ENCODE measurements at places on chromosomes 4 and X. TPM values are rescaled to one million over a fixed set of nuclear protein-coding genes. Genes with fewer than 3 reads are reported as not detected.
A peak's percentile ranks its signal among the peaks of the same experiment; 100 is the strongest.

Gene MTTP
- 0.37 TPM for total RNA-seq

Gene COL25A1
- 7.5 TPM for total RNA-seq

Gene YY2
- total RNA-seq: 2.4 TPM

Gene UGT2B7
- 3.3 TPM for total RNA-seq

Gene P2RY10
- total RNA-seq: not detected

Gene USP17L19
- not detected for total RNA-seq

Gene STK32B
- 3.1 TPM for total RNA-seq

Gene TEX13C
- total RNA-seq: 0.21 TPM

Gene FAM120C
- 5.7 TPM for total RNA-seq

Gene AFM
- not detected for total RNA-seq

Gene FGG
- total RNA-seq: 0.45 TPM

Gene MGAT4D
- not detected for total RNA-seq

DNA sequence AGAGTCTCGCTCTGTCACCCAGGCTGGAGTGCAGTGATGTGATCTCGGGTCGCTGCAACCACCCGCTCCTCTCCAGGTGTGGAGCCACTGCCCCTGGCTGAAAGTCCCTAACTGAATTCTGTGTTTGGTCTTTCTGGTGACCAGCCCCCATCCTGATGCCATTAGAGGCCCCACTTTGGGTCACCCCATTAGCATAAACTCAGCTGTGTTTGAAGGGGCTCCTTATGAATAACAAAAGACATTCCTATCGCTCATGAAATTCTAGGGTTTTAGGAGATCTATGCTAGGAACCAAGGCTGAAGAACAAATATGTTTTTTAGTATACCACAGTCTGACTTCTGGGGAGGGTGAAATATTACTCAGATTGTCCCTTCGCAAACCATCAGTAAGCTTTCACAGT lies 652.9 kb downstream of the ADGRL3 start:
- DNase-seq: no peak

DNA sequence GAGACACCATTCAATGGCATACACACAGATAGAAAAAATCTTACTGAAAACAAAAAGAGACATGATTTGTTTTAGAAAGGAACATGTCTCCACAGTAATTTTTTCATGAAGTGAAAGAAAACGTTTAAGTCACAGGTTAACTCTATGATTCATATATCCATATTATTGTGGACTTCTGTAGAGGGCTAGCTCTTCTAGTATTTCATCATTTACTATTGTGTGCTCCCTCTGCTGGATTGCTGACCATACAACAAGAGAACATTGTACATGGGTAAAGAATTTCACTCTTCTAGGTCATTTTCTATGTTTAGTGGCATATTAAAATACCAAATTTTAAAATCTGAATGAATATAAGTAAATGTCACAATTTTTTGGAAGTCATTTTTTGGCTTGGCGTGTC lies 91.8 kb upstream of the POU3F4 start:
- peak; percentile 36 for DNase-seq

GRCh38 chr4:6115746-6116586 lies 84.4 kb downstream of the JAKMIP1 start:
- no peak for DNase-seq

GRCh38 chr4:21476757-21477156 lies 471.8 kb downstream of the KCNIP4 start:
- no peak for DNase-seq

GRCh38 chr4:184250795-184251669 lies 33.4 kb upstream of the ENPP6 start:
- peak; percentile 83 for DNase-seq

- DNase-seq: peak; percentile 6
Observed at GRCh38 chr4:147682755-147683154, 1.2 kb downstream of the PRMT9 start.

- DNase-seq: peak; percentile 79
Observed at GRCh38 chr4:141356963-141357335, 136.3 kb downstream of the ZNF330 start.

DNA sequence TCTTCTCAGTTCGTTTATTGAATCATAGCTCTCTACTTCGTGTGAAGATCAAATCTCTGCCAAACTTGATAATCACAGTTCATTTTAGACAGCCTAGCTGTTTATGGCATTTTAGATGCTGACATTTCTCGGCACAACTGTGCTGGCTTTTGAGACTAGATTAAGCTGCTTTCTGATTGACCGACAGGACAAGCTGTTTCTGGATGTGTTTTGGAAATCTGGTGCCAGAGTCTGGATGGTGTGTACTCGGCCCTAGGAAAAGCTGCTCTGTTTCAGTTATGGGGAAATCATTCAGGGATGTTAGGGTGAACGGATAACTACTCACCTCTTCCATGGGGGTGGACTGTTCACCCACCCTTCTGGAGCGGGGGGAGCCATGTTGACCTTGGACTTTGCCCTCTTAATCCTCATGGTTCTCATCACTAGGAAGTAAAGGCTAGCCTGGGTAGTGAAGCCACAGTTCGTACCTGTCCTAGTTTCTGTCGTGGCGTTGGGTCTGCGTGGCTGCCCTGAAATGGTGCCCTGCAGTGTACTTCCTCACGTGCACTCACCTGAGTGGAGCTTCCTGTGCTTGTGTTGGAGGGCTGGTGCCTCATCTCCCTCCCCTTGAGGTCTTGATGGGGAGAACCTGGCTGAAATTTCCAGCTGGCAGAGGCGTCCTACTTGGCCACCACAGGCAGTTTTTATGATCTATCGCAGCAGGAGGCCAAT lies 13.7 kb upstream of the WDR1 start:
- no peak for DNase-seq

- DNase-seq: no peak
Observed at GRCh38 chrX:10177004-10177396, 20.2 kb downstream of the CLCN4 start.

- DNase-seq: no peak
Observed at GRCh38 chr4:111027526-111027925, 404.6 kb upstream of the PITX2 start.

- DNase-seq: no peak
Observed at GRCh38 chrX:13232484-13232883, 87.4 kb downstream of the ATXN3L start.

- DNase-seq: no peak
Observed at GRCh38 chr4:70996018-70996360, 2.5 kb downstream of the DCK start.

- DNase-seq: peak; percentile 5
Observed at GRCh38 chrX:145464650-145465049, 217.3 kb downstream of the SPANXN1 start.

DNA sequence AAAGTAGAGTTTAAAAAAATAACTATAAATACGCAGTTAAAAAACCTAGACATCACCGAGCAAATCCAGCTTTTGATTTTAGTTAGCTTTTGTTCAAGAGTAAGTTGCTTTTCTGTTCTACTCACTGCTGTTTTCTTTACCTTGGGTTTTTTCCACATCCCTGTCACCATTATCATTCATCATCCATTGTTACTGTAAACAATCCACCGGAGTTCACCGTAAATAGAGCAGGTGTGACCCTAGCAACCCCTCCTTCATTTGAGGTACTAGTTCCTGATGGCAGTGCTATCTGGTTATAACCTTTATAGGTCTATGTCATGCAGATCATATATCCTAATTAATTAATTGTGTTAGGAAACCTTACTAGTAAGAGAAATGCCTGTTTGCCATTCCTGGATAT lies 43.0 kb upstream of the TEX13D start:
- DNase-seq: no peak

DNA sequence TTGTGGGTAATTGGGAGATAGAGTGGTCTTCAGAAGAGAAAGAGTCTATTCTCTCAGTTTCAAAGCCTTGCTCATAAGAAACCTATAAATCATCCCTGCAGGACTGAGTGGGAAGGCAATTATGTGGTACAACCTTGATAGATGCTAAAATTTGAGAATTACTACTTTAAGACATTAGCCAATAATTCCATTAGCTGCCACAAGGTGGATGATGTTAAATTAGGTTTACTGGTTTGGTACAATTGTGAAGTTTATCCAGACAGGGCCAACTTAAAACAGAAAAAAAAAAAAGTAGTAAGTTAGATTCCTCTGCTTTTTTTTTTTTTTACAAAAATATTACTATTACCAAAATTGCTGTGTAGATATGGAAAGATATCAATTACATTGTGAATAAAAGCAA lies 73.2 kb upstream of the AMOT start:
- no peak for DNase-seq

GRCh38 chrX:101931136-101931487 lies 715 bp downstream of the ZMAT1 start:
- DNase-seq: no peak

DNA sequence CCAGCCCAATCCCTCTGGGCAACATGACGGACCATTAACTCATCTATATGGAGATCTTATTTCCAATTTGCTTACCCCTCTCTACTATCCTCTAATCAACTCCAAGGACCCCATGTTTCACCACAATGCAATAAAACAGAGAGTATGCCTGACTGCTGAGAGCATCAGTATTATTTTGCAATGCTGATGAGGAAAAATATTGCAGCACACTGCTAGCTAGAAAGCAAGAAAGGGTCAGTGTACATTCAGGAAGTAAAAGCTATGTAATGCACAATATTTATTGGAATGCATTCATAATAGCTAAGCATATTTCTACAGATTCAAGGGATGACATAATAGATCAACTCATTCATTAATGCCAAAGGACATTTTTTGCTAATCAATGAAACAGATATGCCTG lies 33.2 kb downstream of the ARAP2 start:
- no peak for DNase-seq

- no peak for DNase-seq
Observed at GRCh38 chrX:120459309-120459708, 9.8 kb downstream of the LAMP2 start.

DNA sequence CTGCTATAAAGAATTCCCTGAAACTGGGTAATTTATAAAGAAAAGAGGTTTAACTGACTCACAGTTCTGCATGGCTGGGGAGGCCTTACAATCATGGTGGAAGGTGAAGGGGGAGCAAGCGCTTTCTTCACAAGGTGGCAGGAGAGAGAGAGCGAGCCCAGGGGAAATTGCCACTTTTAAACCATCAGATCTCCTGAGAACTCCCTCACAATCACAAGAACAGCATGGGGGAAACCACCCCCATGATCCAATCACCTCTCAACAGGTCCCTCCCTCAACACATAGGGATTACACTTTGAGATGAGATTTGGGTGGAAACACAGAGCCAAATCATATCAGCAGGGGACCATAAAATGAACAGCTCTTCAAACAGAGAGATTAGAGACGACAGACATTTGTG lies 198.6 kb downstream of the MAGEB5 start:
- DNase-seq: no peak

GRCh38 chr4:74433541-74434172 lies 11.3 kb upstream of the AREG start:
- DNase-seq: peak; percentile 43

GRCh38 chr4:67880866-67881610 lies 2.8 kb downstream of the TMPRSS11D start:
- no peak for DNase-seq

DNA sequence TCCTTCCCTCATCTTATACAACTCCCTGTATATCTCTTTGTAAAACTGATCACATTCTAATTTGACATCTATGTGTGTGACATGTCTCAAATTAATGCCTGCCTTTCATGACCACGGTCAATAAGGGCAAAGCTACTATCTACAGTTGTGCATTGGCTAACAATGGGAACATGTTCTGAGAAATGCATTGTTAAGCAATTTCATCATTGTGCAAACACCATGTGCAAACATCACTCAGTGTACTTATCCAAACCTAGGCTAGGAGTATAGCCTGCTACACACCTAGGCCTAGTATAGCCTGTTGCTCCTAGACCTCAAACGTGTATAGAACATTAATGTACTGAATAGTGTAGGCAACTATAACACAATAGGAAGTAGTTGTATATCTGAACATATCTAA lies 95.0 kb downstream of the BANK1 start:
- DNase-seq: no peak

DNA sequence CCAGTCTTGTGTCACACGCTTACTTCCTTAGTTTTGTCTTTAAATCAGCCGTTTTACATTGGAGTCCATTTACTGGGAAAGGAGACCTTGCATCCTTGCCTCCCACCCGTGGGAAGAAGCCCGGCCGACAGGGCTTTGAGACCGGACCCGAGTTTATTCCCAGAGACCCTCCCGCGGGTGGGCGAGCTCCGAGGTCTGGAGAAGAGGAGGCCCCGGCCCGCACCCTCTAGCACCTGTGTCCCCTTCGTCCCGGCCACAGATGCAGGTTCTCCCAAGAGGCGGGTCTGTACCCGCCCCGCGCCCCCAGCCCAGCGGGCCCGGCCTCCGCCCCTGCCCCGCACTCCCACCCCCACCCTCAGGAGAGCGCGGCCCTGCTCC lies 3.8 kb upstream of the SLC26A1 start:
- DNase-seq: no peak

DNA sequence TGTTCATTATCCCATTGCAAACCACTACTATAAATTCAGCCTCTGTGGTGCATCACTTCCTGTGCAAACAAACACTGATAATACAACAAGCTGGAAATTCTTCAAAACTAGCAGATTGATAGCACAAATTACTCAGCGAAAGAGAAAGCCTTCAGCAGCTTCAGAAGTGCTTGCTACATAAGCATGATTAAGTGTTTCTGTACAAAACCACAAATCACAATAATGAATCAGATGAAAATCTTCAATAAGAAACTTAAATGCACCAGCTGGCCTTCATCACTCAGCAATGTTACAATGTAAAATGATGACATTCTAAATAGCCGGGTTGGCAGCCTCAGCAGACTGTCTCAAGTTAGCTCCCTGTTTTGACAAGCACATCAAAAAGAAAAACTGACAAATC lies 262.2 kb downstream of the SPOCK3 start:
- DNase-seq: no peak

- DNase-seq: no peak
Observed at GRCh38 chr4:106767991-106768390, 268.1 kb downstream of the DKK2 start.

GRCh38 chr4:16725252-16725651 lies 173.2 kb downstream of the LDB2 start:
- DNase-seq: no peak

DNA sequence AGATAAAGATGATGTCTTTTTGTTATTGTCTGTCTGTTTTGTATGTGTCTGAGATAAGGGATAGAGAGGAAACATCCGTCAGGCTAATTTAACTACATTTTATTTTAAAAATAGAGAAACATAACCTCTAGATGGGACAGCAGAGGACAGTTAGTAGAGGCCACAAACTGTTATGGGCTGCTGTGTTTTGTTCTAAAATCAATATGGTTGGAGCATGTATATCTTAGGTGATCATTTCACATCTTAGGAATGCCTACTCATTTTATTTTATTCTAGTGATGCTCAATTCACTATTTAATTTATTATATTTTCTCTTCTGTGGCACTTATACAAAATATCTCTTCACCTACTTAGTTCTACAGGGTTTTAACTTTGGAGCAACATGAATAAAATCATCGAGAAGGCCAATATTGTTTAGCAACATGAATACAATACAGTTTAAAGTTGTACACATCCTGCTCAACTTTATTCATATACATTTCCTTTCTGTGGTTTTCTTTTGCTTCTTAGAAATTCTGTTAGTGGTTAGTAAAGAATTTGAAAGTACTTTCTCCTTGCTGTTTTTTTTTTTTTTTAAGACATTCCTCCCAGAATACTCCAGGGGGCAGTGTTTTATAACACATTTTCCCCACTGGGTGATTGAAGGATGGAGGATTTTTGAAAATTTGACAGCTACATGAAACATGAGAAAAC lies 392.9 kb downstream of the UNC5C start:
- DNase-seq: peak; percentile 46

GRCh38 chr4:185139736-185140135 lies 3.3 kb upstream of the SLC25A4 start:
- peak; percentile 84 for DNase-seq

- no peak for DNase-seq
Observed at GRCh38 chr4:169567916-169568315, 44.5 kb downstream of the NEK1 start.

- DNase-seq: peak; percentile 38
Observed at GRCh38 chrX:85851418-85851817, 195.9 kb downstream of the CHM start.

- DNase-seq: no peak
Observed at GRCh38 chr4:176921256-176921655, 128.5 kb upstream of the VEGFC start.

Measured in SK-MEL-5 (cell line).